ENCODE measurements at places on chromosomes 6 and 20. TPM values are rescaled to one million over a fixed set of nuclear protein-coding genes. Genes with fewer than 3 reads are reported as not detected.

DNA sequence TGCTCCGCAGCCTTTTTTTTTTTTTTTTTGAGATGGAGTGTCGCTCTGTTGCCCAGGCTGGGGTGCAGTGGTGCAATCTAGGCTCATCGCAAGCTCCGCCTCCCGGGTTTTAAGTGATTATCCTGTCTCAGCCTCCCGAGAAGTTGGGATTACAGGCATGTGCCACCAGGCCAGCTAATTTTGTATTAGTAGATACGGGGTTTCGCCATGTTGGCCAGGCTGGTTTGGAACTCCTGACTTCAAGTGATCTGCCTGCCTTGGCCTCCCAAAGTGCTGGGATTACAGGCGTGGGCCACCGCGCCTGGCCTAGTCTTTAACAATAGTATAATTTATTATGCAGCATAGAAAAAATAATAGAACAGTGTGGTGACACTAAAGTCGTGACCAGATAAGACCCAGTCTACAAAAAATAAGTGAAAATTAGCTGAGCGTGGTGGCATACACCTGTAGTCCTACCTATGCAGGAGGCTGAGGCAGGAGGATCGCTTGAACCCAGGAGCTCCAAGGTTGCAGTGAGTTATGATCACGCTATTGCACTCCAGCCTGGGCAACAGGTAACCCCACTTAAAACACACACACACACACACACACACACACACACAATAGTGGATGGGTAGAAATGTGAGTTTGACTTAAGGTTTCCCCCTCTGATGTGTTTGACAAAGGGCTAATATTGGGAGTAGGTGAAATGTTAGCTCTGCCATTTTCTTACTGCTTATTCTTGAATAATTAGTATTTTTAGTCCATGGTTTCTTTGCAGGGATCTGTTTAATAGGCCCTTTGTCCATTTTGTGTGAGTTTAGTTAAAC, 6.5 kb downstream of the PIM1 start:
- H3K4me1 ChIP-seq: no peaks in the 10 kb centered on the region
- no peak overlapping the region for H3K4me3 ChIP-seq
- H3K27me3 ChIP-seq: no peaks in the 10 kb centered on the region
- H3K27ac ChIP-seq: no peak overlapping the region
- H3K36me3 ChIP-seq: peaks cover 5% of the 10 kb centered on the region

DNA sequence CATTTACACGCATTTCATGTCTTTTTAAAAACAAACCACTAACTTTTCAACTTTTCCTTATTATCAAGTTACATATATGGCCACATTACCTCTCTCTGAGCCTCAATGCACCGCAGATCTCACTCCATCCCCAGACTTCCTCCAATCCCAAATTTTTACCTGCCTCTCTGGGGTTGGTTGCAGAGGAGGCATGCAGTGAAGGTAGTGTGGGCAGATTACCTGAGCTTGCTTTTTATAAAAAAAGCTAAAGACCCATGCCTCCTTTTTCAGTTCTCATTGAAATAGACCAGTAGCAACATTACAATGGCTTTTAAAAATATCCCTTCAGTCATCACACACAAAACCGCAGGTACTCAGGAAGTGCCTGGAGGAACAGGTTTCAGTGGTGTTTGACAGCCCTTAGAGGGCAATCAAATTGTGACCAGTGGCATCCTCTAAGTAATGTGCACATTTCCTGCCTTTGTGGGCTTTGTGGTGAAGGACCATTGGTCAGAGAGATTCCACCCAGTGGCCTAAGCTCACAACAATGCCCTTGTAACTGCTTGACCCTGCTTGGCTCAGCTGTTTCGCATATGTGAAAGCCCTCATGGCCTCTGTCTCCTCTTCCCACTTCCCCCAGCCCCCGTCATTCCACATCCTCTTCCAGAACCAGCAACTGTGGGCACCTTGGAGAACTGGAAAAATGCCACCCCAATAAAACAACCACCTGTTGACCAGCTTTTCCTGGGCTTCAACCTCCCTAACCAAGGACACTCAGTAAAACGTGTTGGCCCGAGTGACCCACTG, 30.2 kb upstream of the IL17A start:
- no peak overlapping the region for H3K27ac ChIP-seq
- H3K27me3 ChIP-seq: no peaks in the 10 kb centered on the region
- no peak overlapping the region for H3K4me3 ChIP-seq
- no peaks in the 10 kb centered on the region for H3K36me3 ChIP-seq

The BPI gene
- 0.51 TPM for total RNA-seq

DNA sequence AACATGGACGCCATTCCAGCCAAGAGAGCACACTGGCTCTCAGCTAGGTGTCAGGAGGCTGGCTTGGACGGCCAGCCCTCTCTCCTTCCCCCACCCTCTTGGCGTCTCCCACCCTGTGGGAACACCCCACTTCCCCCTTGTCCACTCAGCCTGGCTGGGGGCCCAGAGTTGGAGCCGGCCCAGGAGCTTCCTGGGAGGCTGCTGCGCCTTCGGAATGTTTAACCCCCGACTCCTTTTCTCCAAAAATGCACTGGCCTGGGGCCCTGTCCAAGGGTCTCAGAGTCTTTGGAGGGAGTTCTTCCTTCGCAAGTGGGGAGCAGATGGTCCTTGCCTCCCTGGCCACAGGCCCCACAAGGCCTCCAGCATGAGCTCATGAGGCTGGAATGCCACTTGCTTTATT, 4.1 kb downstream of the ADAM33 start:
- DNase-seq: no peak
- H3K4me1 ChIP-seq: no peaks in the 10 kb centered on the region
- no peak overlapping the region for H3K27ac ChIP-seq
- no peak overlapping the region for H3K4me3 ChIP-seq
- H3K27me3 ChIP-seq: no peaks in the 10 kb centered on the region
- H3K36me3 ChIP-seq: no peaks in the 10 kb centered on the region

The SNX5 gene
- 51.2 TPM for total RNA-seq

- H3K4me3 ChIP-seq: no peak overlapping the region
- H3K36me3 ChIP-seq: no peaks in the 10 kb centered on the region
- no peaks in the 10 kb centered on the region for H3K27me3 ChIP-seq
- no peak for DNase-seq
Measured at GRCh38 chr6:154345811-154346210, 10.8 kb downstream of the IPCEF1 start.

GRCh38 chr6:166784691-166785090, 157.6 kb upstream of the RPS6KA2 start:
- H3K27me3 ChIP-seq: no peaks in the 10 kb centered on the region
- DNase-seq: no peak
- H3K4me1 ChIP-seq: no peaks in the 10 kb centered on the region
- H3K27ac ChIP-seq: no peak overlapping the region
- H3K4me3 ChIP-seq: no peak overlapping the region
- H3K36me3 ChIP-seq: no peaks in the 10 kb centered on the region

- DNase-seq: no peak
- H3K4me3 ChIP-seq: no peak overlapping the region
- no peaks in the 10 kb centered on the region for H3K36me3 ChIP-seq
- no peaks in the 10 kb centered on the region for H3K27me3 ChIP-seq
- H3K4me1 ChIP-seq: no peaks in the 10 kb centered on the region
Measured at GRCh38 chr6:129670634-129671033, 39.3 kb downstream of the ARHGAP18 start.

- no peak overlapping the region for H3K27ac ChIP-seq
- no peak for DNase-seq
- peaks cover 5% of the 10 kb centered on the region for H3K4me1 ChIP-seq
- no peak overlapping the region for H3K4me3 ChIP-seq
Measured at GRCh38 chr6:79062708-79063107, 15.3 kb downstream of the PHIP start.

- no peaks in the 10 kb centered on the region for H3K27me3 ChIP-seq
- no peaks in the 10 kb centered on the region for H3K4me1 ChIP-seq
- H3K36me3 ChIP-seq: no peaks in the 10 kb centered on the region
Measured at GRCh38 chr6:34157236-34157830, 11.4 kb upstream of the GRM4 start.

- no peaks in the 10 kb centered on the region for H3K4me1 ChIP-seq
- no peak for DNase-seq
Measured at GRCh38 chr6:161139766-161140553, 133.9 kb downstream of the AGPAT4 start.

The PRR18 gene
- not detected for total RNA-seq

DNA sequence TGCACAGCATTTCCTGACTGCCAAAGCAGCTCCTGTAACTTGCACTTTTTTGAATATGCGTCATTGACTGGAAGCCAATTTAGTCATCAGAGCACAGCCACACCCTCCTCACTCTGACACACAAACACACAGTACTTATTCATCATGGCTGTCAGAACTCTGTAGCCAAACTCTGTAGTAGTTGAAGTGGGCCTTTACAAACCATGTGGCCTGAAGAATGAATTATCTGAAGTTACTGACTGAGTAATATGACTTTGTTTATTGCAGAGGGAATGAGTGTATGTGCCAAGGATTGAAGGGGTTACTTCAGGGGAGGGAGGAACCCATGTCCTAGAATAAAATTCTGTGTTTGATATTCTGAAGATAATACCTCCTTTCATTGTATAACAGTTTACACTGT, 102.7 kb downstream of the FIG4 start:
- no peak for DNase-seq
- H3K27ac ChIP-seq: no peak overlapping the region
- no peaks in the 10 kb centered on the region for H3K36me3 ChIP-seq
